ENCODE measurements at places on chromosomes 6 and 20.

- DNase-seq: no peak
These were observed 40.1 kb upstream of the EEF1A1 start for GRCh38 chr6:73560853-73561407.

- no peak for DNase-seq
These were observed 371.1 kb downstream of the FARS2 start for GRCh38 chr6:5632348-5632935.

GRCh38 chr20:35517125-35517524 is 12.3 kb downstream of the C20orf173 start:
- no peak for DNase-seq

DNA sequence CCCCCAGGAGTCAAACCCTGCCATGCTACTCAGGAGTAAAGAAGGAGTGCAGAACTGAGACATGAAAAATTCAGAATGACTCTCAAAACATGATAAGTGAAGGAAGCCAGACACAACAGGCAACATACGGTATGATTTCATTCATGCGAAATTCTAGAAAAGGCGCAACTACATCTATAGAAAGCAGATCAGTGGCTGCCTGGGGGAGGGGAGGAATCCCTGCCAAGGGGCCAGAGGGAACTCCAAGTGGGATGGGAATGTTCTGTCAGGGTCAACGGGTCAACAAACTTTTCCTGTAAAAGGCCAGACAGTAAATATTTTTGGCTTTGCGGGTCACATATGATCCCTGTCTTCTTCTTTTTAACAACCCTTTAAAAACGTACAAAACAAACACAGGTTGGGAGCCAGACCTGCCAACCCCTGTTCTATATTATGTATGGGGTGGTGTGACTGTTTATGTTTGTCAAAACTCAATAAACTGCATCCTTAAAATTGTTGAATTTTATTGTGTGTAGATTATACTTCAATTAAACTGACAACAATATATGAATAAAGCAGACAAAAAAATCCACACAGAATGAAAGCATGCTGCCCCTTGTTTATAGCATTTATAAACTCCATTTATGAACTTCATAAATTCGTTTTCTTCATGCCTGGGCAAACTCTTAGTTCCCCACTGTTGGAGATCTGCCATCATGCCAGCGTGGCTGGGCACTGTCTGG is 56.6 kb upstream of the TRAF3IP2 start:
- DNase-seq: no peak

- DNase-seq: no peak
These were observed 2.1 kb downstream of the TNFRSF21 start for GRCh38 chr6:47307362-47308197.

GRCh38 chr6:148723484-148723883 is 23.3 kb upstream of the UST start:
- DNase-seq: no peak

GRCh38 chr6:126429866-126430265 is 90.0 kb downstream of the CENPW start:
- no peak for DNase-seq

GRCh38 chr6:102417368-102417998 is 1024.0 kb downstream of the GRIK2 start:
- no peak for DNase-seq

DNA sequence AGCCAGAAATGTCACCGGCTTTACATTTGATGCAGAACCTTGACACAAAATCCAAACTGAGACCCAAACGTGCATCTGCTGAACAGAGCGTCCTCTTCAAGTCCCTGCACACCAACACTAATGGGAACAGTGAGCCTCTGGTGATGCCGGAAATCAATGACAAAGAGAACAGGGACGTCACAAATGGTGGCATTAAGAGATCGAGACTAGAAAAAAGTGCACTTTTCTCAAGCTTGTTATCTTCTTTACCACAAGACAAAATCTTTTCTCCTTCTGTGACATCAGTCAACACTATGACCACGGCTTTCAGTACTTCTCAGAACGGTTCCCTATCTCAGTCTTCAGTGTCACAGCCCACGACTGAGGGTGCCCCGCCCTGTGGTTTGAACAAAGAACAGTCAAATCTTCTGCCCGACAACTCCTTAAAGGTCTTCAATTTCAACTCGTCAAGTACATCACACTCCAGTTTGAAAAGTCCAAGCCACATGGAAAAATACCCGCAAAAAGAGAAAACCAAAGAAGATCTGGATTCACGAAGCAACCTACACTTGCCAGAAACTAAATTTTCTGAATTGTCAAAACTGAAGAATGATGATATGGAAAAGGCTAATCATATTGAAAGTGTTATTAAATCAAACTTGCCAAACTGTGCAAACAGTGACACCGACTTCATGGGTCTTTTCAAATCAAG is 108.4 kb downstream of the RTN4IP1 start:
- no peak for DNase-seq

DNA sequence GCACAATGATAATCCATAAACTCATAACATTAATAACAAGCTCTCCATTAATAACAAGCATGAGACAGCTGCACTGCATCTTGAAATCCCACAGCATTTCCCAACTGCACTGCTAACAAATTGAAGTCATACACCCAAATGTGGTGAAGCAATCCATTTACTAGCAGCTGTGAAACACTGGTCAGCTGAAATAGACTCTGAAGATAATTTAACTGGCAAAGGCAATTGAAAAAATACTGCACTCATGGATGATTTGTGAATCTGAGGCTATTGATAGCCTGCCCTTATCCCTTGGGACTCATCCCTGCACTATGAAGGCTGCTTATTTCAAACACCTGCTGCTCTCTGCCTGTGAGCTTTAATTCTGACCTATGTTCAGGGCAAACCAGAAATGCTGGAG is 49.1 kb upstream of the PLCB1 start:
- DNase-seq: no peak

DNA sequence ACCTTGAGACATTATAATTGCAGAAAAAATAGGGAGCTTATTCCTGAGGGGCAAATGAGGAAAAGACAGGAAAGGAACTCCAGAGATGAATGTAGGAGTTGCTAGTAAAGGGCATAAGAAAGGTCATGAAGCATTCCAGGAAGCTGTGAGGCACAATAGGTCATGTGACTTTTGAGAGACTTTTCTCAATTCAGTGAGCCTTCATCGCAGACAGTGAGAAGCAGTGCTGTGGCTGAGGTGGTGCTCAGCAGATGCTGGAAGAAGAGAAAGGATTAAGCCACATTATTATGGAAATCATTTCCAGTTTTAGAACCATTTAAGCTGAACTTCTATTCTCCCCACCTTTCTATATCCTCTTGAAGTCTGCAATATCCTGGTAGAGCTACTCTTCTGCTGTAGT is 4.1 kb downstream of the SPTLC3 start:
- DNase-seq: no peak

DNA sequence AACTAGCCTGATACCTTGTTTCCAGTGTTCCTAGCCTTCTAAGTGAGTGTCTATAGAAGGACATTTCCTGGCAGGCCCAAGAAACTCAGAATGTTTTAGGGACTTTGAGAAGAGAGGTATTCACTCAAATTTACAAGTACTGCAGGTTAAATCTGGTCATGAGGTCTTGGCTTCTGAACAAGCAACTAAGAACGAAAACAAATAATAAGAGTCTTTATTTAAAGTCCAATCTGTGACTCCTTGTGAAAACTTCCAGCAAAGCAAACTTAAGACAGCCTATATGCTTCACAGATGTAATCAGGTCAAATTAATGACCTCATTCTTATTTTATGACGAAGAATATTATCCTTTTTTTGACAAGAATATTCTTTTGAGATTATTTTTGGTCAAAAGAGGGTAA is 79.4 kb upstream of the PRSS16 start:
- DNase-seq: no peak

DNA sequence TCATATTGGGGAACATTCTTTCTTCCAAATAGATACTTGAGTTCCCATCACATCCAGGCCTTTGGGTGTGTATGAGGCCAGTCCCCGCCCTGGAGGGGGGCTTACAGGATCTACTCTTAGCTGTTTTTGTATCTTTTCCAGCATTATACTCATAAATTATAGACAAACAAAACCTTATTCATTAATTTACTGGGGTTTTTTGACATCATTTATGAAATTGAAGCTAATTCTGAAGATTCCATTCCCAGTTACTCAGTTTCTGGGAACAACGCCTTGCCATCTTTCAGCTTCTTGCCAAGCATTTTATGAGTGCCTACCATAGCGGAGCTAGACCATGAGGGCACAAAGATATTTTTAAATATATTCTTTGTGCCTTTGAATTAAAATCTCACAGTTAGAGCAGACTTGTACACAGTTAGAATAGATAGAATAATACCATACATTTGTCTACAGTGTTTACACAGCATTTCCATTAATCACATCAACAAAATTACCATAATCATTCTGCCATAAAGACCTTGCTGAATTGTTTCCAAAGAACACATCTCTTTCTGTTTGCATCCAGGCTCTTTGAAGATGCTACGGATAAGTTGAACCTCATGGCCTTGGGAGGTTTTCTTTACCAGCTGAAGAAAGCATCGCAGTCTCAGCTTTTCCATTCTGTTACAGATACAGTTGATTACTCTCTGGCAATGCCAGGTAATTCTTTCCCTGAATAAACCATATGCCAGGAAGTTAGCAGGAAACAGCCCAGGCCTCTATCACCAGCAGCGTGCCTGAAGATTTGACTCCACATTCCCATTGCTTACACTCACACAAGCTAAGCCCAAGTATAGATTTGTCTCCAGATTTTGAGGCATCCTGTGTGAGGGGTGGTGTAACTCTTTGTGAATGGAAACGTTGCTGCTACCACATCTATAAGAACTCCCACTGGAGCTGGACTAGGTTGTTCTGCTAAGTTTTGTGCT is 75.4 kb upstream of the PBOV1 start:
- DNase-seq: no peak

DNA sequence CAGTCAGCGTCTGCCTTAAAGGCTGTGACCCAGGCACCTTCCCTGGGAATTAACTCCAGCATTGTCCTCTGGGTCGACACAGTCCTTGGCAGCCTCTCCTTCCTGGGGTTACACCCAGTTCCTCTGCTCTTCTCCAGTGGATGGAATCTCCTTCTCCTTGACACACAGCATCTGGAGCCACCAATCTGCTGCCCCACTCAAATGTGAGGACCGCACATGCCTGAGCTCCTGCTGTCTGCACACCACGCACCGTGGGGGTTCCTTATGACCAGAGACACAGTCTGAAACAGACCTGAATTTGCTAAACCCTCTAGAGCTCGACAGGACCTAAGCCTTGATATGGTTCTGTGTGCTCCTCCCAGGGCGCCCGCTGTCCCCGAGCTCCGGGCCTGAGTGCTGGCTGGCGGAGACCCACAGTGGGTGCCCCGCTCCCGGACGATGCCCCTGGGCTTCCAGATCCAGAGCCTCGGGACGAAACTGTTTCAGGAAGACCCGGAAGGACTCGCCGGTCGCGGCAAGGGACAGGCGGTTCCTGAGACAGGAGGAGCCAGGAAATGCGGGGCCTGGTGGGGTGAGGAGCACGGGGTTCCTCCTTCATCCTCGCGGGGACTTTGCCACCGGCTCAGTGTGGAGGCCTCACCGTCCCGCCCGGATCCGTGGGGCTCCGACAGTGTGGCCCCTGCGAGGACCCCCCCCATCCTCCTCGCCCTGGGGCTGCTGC is 2.5 kb upstream of the RAET1G start:
- DNase-seq: no peak

DNA sequence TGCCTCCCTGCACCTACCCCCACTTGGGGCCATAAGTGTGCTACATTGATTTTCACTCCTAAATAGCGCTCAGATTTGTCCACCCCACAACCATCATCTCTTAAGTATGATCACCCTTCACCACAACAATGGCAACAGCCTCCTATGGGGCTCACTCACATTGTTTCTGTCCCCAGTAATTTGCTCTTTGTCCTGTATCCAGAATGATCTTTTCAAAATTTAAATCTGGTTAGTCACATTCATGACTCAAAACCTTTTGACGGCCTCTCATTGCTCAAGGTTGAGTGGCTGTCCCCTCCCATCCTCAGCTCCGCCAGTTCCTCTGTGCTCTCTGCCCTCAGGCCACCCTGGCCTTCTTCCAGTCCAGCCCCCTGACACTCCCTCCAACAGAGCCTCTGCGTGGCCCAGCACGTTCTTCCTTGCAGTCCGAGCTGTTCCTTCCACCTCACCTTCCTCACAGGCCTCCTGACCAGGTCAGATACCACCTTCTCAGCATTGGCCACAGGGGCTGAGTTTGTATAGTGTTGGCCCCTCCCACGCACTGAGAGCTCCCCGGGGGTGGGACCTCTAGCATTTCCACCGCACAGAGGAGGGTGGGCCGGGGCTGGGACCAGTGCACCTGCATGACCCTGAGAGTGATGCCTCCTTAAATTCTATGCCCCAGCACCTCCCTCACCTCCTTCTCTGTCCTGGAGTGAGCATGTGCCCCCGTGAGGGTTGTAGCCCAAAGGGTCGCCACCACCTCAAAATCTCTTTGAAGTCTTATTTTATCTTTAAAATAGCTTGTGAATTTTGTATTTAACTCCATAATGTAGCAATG is 2.4 kb upstream of the PPP1R3G start:
- DNase-seq: no peak

DNA sequence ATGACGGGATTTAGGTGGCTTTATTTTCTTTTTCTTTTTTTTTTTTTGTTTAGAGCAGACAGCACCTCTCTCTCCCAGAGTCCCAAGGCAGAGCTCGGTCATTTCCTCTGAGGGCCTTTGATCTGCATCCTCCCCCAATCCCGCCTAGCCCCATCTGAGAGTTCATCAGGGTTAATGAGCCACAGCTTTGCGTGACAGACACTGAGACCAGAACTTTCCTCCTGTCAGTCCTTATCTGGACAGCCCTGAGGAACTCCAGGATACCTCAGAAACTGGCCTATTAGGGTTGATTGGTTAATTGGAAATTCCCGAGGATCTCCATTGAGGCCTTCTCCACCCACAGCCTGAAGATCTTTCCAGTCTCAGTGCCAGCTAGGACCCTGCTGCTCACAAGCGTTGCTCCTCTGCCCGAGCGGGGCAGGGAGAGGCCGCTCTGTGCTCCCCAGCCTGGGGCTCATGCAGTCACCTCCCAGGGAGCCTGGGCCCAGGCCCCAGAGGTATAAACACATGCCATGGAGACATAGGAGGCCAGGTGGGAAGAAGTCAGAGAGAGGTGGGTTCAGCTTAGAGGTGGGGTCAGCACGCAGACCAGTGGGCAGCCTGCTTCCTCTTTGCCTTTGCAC is 1.4 kb upstream of the LRRN4 start:
- DNase-seq: no peak

DNA sequence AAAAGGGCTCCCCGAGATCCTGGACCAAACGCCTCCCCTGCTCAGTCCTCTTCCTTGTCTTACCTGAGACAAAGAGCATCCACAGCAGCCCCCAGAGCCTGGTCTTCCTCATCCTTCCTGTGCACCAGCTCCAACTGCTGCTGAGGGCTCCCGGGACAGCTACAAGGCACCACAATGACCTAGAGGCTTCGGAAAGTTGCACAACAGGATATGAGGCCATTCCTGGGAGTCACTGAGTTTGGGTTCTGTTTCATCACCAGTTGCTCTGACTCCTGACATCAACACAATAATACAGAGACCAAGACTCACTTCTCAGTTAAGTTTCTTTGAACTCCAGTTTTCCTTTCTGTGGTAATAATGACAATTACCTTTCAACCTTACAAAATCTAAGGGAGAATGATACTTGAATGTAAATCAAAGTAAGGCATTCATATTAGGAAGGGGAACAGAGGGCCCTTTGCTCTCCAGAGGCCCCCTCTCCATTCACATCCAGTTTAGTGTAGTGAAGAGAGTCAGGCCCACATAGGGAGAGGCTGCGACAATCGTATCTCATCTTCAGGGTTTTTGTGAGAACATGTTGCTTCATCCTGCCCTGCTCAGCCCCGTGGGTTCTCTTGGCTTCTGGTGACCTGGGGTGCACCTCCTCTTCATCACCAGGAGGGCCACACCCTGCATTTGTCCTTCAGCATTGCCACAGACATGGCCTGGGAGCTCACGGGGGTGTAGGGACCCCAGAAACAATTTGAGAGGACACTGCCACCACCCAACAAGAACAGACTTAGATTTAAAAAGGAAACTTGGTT is at the start of gene TREM1:
Gene TREM1, minus strand, starts transcription at position 139 of the 803 bp plus-strand sequence. Its CDS starts 27 bp downstream, at position 112.
- DNase-seq: peak; percentile 26

Data from SHP77 treated with DMSO at 0.1 percent for 48 hours (cell line).